ENCODE measurements at places on chromosomes 6 and 20.

- DNase-seq = no peak
These were observed 648.8 kb upstream of the AGPAT4 start for GRCh38 chr6:161922631-161923119.

DNA sequence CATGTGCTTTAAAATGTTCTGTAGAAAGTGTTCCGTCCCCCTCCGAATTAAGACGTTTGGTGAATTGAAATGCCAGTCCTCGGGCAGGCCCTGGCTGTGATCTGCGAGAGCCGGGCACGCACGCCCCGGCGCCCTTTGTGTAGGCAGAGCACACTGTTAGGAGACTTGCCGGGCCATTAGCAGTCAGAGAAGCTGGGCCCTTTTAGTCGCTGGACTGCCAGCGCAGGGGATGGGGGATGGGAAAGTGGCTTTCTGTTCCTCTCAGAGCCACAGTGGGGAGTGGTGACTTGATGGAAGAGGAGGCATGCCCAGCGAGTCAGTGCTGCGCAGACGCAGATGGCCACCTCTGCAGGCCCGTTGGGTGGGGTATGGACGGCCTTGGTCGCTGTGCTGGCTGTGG lies 2.2 kb downstream of the PPP1R3G start:
- DNase-seq = no peak

GRCh38 chr20:52766645-52767435 lies 205.3 kb upstream of the TSHZ2 start:
- DNase-seq = no peak

DNA sequence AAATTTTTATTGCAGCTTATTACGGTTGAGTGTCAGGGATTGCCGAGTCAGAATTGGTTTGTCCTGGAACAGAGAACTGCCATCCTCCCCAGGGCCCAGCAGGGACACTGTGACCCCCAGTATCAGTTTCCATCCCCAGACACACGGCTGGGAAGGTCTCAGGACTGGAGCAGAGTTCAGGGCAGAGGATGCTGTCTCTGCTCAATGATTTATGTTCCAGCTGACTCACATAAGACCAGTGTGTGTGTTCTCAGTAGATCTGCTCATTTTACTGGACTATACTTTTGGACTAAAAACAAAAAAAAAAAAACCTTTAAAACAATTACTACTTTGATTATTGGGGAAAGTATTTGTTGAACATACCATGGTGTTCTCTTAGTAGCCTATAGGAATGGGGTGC lies 44.2 kb downstream of the FNDC1 start:
- DNase-seq = no peak

DNA sequence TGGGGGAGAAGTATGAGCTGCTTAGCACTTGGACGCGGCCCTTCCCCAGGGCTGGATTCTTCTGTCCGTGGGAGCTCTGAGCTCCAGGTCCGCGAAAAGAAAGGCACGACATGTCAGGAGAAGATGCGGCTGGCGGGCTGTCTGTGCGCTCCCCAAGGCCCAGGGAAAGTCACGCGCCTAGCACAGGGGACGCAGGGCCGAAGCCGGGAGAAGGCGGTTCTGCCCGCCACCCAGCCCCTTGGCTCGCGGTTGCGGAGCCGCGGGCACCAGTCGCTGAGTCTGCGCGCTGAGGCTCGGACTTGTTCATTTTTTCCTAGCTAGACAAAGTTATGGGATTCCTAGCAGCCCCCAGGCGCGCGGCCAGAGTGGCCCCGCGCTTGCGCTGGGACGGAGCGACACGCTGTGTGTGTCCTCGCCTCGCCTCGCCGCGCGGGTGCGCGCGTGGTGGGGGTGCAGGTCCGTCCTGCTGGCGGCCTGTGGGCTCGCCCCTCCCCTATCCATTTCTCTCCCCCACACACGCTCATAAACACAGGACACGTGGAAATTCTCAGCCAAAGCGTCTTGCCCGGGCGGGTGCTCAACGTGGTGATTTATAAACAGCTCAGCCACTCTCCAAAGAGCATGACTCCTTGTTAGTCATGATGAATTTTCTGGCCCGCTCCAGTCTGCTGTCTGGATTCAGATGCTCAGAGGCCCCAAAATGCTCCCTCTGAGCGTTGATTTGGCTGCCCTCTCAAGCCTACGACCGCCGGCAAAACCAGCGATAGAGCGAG lies 1.9 kb upstream of the POU3F2 start:
- no peak for DNase-seq

DNA sequence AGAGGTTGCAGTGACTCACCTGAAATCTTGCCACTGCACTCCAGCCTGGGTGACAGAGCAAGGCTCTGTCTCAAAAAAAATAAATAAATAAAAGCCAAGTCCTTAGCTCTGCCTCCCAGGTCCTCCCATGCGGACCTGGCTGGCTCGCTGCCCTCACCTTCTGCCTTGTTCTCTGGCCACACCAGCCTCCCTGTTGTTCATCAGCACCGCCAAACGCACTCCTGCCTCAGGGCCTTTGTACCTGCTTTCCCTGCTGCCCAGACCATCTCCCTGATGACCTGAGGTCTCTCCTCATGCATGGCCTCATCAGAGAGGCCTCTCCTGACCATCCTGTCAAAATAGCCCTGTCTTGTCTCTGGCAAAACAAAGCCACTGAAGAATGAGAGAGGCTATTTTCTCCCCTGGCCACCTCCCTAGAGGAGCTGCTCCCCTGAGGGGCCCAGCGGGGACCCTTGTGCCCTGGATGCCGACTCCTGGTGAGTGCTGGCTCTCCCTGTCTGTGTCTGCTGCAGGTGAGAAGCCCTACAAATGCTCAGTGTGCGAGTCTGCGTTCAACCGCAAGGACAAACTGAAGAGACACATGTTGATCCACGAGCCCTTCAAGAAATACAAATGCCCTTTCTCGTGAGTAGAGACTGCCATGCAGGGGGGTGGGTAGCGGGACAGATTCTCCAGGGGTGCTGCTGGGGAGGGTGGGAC lies 22.6 kb upstream of the CHMP4B start:
- DNase-seq = no peak

- no peak for DNase-seq
These were observed 1592.6 kb downstream of the GRIK2 start for GRCh38 chr6:102986086-102986485.

DNA sequence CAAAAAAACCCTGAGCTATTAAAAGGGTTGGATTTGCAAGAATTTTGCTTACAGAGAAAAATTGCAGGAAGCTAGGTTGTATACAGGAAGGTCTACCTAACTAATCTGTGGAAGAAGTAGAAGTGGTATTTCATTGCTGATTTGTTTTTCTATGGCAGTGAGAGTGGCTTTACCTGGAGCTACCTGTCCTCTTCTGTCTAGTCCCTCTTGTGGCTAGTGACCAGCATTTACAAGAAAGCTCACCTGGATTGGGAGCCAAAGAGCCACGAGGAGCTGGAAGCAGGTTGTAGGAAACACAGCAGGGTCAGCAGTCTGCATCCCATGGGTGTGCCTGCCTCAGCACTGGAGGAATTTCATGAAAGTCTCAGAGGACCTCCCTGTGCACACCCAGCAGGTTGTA lies 120.3 kb upstream of the RALGAPA2 start:
- DNase-seq = no peak

GRCh38 chr6:161067749-161068148 lies 76.2 kb downstream of the MAP3K4 start:
- DNase-seq = no peak

GRCh38 chr6:139883776-139884175 lies 509.3 kb upstream of the CITED2 start:
- no peak for DNase-seq

DNA sequence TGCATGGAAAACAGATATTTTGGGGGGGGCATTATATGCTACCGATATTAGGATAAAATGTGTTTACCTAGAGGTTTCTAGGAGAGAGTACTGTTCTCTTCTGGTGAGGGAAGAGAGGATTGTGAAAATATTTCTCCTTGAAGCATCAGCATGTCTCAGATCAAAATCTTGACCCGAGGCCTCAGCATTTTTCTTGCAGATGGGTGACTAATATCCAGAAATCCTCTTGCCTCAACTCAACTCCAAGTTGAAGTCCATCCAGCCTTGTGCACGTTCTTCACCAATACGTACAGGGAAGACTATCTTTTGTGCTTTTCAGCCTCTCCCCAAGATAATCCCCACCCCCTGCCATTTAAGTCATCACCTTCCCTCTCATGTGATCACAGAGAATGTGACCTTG lies 59.5 kb downstream of the PRND start:
- no peak for DNase-seq

DNA sequence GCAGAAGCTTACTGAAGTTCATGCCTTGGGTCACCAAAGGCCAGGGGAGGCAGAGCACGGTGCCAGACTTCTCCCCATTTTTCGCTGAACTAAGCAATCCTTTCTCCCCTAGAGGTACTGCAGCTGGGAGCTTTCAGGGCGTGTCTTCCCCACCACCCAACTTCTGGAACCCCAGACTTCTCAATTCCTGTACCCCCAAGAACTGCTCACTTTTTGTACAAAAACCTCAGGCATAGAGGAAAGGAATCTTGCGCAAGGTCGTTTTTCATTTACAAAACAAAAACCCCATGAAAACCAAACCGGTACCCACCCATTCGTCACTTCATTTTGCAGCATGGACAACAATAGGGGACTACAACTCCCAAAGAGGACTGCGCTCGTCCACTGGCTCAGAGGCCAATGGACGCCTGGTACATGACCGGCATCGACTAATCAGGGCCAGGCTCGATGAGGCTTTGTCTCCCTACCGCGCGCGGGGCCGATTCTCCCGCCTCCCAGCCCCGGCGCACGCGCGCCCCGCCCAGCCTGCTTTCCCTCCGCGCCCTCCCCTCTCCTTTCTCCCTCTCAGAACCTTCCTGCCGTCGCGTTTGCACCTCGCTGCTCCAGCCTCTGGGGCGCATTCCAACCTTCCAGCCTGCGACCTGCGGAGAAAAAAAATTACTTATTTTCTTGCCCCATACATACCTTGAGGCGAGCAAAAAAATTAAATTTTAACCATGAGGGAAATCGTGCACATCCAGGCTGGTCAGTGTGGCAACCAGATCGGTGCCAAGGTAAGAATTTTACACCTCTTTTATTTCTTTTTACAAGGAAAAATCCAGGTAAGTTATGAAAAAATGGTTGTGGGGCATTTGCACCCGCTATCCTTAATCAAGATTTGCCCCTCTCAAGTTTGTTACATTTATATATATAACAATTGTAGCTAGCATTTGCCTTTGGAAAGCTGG lies at the start of gene TUBB:
TSS of gene TUBB (plus strand) at position 562 of the 947 bp plus-strand sequence. CDS start at position 717, 155 bp downstream.
- peak; percentile 95 for DNase-seq

DNA sequence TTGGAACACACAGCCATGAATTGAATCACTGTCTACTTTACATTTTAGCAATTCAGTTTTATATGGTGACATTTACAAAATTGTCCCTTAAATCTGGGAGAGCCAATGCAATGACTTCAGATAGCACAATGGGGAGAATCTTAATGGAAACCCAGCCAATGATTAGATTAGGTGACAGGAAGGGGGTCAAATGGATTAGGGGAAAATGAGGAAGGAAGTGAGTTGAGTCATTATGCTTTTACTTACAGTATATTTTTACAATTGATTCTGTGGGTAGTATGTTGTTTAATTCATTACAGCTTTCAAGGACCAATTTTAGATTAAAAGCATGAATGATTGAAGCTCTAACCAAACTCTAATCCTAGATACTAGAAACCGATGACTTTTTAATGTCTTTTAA lies 229.8 kb downstream of the SOX4 start:
- DNase-seq = no peak

GRCh38 chr6:155181498-155181897 lies 82.3 kb upstream of the CLDN20 start:
- no peak for DNase-seq

- DNase-seq = no peak
These were observed 191.9 kb downstream of the CENPW start for GRCh38 chr6:126531840-126532239.

GRCh38 chr6:45986746-45987274 lies 28.9 kb downstream of the CLIC5 start:
- no peak for DNase-seq

DNA sequence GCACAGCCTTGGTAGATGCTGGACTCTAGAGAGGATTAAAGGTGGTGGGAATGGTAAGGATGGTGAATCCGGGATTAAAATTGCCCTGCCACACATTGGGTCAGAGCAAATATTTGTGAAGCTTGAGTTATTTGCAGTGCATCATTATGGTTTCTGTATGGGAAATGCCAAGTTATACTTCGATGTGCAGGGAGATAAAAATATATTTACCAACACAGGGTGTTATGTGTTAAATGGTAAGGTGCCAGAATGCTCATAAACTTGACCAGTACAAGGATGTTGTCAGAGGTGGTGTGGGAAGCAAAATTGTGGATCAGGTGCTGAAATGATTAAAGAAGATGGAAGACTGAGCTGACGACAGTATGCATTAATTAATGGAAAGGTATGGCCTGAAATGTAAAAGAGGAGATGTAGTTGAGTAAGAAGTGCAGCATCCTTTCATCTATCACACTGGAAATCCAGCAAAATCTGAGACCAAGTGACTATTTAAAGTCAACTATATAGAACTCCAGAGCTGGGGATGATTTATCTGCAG lies 262.3 kb downstream of the ADGB start:
- DNase-seq = no peak

GRCh38 chr6:107217248-107217647 lies 101.9 kb upstream of the BEND3 start:
- no peak for DNase-seq

GRCh38 chr20:2519115-2519809 lies 10.5 kb upstream of the ZNF343 start:
- DNase-seq = peak; percentile 86

- DNase-seq = no peak
These were observed 101.8 kb upstream of the SULF2 start for GRCh38 chr20:47887064-47887463.

- DNase-seq = no peak
These were observed 427 bp downstream of the GINM1 start for GRCh38 chr6:149566410-149567193.

- no peak for DNase-seq
These were observed 130.7 kb downstream of the LRFN2 start for GRCh38 chr6:40456390-40457013.

GRCh38 chr20:46731770-46732169 lies 22.3 kb downstream of the SLC2A10 start:
- no peak for DNase-seq

GRCh38 chr6:158321960-158322359 lies 9.7 kb downstream of the TULP4 start:
- DNase-seq = peak; percentile 37

DNA sequence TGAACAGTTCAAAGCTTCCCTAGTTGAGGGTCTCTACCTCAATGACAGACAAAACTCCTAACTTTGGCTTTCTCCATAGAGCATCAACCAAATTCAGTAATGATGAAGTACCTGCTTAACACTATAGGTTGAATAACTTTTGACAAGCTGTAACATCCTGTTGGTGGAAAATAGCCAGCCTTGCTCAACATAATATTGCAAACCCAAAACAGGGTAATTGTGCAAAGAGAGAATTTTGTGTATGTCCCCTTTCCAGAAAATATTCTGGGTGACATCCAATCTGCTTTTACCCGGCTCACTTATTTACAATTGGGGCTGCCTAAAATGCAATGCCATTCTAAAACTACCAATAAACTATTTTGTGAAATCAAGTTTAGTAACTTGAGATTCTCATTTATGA lies 72.8 kb downstream of the ATXN1 start:
- no peak for DNase-seq

- DNase-seq = no peak
These were observed 13.1 kb upstream of the APMAP start for GRCh38 chr20:25005661-25006060.

Data from fibroblast of skin of left biceps (primary cell).